ENCODE measurements at places on chromosomes 3 and 15.

GRCh38 chr3:64399205-64399800, 174.0 kb upstream of the PRICKLE2 start:
- peak; percentile 86 for DNase-seq

- peak; percentile 95 for DNase-seq
Measured at GRCh38 chr15:74240002-74240568, 4.0 kb downstream of the CCDC33 start.

DNA sequence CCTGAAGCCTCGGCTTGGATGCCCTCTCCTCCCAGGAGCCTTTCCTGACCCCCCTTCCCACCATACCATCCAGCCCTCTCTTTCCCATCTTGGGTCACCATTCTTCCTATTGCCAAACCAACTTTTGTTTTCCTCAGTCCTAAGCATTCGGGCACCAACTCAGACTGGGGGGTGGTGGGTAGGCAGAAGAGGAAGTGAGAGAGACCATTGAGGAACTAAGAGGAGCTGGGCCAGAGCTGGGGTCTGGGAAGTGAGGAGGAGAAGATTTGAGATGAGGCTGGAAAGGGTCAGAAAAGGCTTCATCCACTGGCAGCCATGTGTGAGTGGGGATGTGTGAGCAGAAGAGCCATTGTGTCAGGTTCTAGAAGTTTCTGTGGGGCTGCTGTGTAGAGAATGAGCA, 37.7 kb downstream of the TKT start:
- no peak for DNase-seq

DNA sequence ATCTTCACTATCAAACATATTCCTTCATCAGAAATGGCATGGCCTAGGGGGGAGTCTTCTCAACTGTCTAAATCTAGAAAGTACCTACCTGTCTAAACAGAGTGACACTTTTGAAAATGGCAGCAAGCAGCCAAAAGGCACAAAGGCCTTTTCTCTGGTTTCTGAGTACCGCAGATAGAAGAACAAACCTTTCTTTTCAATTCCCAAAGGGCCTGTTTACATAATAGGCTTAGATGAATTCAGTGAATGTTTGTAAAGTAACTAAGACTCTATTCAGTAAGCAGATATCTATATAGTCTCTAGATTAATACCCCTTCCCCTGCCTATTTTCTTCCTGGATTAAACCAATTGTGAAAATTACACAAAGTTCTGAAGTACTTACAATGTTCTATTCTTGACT, 7.1 kb downstream of the MYEF2 start:
- no peak for DNase-seq

GRCh38 chr3:28916713-28917499, 364.0 kb upstream of the RBMS3 start:
- peak; percentile 93 for DNase-seq

DNA sequence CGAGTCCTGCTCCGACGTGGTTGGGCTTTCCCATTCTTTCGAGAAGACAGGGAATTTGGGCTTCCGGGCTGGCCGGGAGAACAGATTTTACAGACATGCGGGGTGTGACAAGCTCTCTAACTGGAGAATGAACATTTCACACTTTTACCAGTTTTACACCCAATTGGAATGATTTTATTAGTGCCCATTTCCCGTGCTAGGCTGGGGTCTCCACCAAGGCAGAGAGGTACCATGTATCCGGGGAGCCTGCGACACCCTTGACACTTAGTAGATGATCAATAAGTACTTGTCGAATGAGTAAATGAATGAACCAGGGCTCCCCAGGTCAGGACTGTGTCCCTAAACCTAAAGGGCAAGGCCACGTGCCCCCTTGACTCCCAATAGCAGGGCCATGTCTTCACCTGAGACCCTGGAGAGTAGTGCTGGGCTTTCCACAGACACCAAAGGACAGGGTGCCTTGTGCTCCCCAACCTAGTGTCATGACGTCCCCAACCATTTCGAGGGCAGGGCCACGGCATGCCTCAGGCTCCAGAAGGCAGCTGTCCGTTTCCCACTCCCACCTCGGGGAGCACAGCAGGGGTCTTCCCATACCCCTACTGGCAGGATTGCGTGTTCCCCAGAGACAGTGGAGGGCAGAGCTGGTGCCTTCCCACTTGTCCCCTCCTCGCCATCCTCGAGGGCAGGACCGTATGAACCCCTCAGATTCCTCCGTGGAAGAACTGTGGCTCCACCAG, 679 bp upstream of the MYD88 start:
- no peak for DNase-seq

- no peak for DNase-seq
Measured at GRCh38 chr15:94086341-94086740, 145.0 kb upstream of the MCTP2 start.

- peak; percentile 85 for DNase-seq
Measured at GRCh38 chr3:52055537-52056351, 627 bp downstream of the DUSP7 start.

DNA sequence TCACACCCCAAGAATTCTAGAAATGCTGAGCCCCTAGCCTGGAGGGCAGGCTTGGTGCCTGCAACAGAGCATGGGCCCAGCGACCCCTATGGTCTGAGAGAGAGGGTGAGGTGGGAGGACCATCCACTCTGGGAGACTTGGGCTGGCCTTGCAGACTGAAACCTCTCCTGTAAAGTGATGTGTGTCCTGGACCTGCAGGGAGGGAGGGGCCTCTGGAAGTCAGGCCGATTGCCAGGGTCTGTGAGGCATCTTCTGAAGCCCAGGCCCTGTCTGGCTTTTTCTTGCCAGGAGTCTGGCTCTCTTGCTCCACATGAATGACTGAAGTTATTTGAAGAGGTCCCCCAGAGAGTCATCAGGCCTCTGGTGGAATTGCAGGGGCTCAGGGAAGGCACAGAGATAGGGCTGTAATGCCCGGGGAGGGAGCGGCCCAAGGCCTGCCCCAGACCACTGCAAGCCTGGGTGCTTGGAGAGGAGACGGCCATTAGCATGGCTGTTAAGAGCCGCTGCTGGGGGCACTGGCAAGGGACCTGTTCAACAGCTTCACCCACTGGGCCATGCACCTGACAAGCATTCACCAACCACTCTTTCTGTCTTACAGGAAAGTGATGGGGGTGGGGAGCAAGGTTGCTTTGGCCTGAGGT, 56.0 kb upstream of the CHRNA7 start:
- DNase-seq = no peak

- DNase-seq = peak; percentile 60
Measured at GRCh38 chr3:62374341-62375218, 1.2 kb upstream of the FEZF2 start.
